ENCODE measurements at places on chromosomes 3 and 15.

DNA sequence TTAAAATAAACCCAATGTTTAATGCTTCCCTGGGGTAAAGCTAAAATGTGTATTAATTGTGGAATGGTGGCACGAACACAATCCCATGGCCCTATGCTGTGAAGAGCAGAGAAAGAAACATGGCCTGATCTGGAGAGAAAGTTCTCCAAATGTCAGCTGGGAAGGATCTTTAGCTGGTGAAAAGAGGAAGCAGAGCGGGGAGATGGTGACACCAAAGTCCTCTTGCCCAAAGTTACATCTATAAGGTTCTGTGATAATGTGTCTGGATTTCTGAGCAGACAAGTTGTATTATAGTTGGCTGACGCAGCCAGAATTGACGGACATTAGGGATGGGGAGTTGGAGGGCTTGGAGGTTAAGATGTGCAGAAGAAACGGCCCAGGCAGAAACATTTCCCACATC, 196.2 kb downstream of the CHST2 start:
- DNase-seq = peak; percentile 19

DNA sequence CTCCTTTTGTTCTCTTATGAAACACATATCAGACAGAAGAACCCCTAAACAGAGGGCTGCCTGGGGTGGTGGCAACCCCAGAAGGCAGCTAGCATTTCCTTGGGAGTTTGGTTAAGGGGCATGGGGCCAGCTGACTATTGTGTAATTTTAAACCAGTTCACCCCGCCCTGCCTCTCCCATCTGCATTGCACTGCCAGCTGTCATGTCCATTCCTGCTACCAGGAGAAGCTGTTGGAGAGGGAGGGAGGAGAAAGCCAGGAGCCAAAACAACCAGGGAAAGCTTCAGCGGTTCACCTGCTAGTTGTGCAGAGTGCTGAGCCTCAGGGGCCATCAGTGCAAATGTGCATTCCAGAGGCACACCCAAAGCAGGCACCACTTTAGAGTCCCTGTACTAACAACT, 47.6 kb upstream of the ATP1B3 start:
- peak; percentile 23 for DNase-seq

DNA sequence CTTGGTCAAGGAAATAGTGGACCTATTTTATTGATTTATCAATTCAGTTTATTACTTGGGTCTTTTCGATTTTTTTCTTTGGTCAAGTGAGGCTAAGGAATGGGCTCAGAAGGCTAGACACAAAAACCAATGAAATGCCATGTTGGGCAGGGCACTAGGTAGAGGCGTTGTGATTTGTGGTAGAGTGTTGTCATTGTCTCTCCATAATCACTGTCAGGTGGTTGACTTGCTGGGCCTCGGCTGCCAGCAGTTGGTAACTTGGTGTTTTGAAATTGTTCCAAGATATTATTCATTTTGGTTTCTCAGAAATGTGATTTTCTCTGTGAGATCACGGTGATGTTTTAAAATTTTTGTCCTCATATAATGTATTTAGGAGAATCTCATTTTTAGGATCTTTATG, 173.6 kb downstream of the KLHL25 start:
- DNase-seq = no peak

GRCh38 chr15:47750030-47750739, 32.9 kb downstream of the SEMA6D start:
- DNase-seq = no peak

GRCh38 chr3:31892916-31893573, 88.0 kb downstream of the OSBPL10 start:
- DNase-seq = no peak

- peak; percentile 66 for DNase-seq
These were observed 156.7 kb upstream of the MEF2A start for GRCh38 chr15:99409097-99409473.

- no peak for DNase-seq
These were observed 4.6 kb downstream of the FBXL22 start for GRCh38 chr15:63601704-63602185.

DNA sequence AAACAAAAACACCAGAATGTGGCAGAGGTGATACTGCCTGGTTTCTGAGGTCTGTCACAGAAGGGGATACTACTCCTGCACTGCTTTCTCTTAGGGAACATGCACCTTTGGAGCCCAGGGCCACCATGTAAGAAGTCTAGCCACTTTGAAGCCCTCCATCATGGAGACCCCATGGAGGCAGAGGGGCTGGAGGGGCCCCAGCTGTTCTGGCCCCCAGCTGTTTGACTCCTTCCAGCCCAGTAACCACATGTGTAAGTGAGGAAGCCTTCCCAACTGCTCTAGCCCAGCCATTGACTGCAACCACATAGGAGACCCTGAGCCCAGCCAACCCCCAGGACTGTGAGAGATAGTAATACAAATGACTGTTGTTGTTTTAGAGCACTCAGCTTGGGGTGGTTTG, 9.0 kb upstream of the IGDCC4 start:
- no peak for DNase-seq

GRCh38 chr3:182117583-182117982, 405.9 kb downstream of the SOX2 start:
- DNase-seq = no peak

- DNase-seq = no peak
These were observed 56.3 kb downstream of the OSBPL10 start for GRCh38 chr3:31924610-31925270.

- no peak for DNase-seq
These were observed 464.4 kb downstream of the FOXP1 start for GRCh38 chr3:71119171-71119570.

DNA sequence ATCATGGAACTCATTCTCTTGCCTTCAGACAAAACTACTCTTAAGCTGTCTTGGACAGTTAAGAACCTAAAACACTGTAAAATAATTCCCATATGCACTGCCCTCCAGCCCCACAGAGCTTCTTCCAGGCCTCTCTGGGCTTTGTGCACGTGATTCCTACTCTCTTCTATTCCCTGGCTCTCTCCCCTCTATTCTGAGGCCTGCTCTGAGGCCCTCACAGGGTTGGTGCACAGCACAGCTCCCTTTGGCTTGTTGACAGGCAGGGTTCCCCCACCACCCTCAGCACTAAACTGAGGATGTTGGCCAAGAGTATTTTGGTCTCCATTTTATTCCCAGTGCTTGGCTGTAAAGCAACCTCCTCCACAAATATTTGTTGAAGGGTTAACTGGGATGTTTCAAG, 13.5 kb downstream of the MRPL46 start:
- no peak for DNase-seq

DNA sequence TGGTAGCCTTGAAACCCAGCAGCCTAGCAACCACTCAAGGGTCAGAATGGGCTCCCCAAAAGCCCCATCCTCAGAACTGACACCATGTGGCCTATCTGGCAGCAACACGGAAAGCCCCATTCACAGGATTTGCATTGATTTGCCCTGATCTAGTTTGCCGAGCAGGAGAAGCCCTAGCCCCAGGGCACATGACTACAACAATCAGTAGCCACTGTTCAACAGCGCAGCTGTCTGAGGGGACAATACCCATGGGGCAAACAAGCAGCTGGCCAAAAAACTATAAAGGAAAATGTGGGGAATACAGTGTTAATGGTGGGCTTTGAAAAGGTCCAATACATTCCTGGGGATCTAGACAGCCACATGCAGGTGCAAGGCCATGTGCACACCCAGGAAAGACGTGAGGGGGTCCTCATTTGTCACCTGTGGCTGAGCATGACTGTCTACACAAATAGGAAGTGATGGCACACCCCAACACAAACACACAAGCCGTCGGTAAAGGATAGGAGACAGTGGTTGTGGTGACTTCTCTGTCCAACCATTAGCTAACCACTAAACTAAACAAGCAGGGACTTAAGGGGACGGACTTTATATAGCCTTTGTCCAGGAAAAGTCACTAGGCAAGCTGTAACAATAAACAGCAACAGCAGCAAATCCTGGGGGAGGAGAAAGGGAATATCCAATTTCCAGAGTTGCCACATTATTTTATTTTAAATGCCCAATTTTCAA, 113.7 kb downstream of the LRIG1 start:
- DNase-seq = no peak

DNA sequence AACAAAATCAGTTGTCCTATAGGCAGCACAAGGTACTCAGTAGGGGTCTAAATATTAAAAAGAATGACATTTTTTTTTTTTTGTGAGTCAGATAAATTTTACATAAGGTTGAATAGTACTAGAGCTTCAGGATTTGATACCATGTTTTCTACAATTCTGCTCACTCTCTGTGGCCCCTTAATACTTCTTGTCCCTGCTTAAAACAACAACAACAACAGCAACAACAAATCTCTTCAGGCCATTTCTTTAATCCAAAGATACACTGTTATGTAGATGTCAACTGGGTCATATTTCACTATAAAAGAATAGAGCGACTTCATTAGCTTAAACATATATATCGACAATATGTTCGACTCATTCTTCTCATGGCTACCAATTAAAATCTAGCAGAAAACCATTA, 3.0 kb downstream of the IL5RA start:
- no peak for DNase-seq

- DNase-seq = peak; percentile 6
These were observed 1077.4 kb downstream of the EPHA3 start for GRCh38 chr3:90184861-90185260.

DNA sequence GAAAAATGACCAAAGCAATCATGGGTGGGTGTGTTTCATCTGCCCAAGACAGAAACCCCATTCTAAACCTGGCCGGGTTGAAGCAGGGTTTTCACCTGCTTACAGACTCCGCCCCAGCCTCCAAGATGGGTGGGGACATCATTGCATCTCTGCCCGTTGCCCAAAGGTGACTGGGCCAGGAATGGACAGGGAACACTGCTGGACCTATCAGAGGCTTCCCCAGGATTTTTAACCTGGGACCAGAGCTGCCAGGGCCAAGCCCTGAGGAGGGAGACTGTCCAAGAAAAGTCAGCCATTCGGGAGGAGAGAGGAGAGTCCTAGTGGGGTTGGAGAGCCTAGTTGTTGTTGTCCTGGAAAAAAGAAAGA, 109.7 kb upstream of the ALDH1A3 start:
- DNase-seq = no peak

DNA sequence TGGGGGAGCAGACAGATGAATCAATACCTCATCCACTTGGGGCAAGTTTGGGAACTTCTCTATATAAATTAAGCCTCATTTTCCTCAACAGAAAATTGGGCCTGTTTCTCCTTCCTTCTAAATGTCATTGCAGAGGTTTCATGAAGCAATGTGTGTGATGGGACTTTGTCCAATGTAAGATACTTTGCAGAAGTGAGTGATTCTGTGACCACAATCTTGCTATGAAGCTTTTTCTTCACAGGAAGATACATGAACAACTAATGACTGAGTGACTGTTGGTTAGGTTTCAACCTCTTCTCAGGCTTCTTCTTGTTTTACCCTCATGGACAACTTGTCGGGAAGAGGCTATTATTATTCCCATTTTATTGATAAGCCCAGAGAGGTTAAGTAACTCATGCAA, 11.0 kb downstream of the TMEM45A start:
- no peak for DNase-seq

GRCh38 chr3:167346171-167346570, 33.9 kb downstream of the ZBBX start:
- DNase-seq = no peak

GRCh38 chr3:99505200-99505599, 133.2 kb upstream of the COL8A1 start:
- DNase-seq = no peak

- no peak for DNase-seq
These were observed 80.8 kb downstream of the RARB start for GRCh38 chr3:25508901-25509300.

DNA sequence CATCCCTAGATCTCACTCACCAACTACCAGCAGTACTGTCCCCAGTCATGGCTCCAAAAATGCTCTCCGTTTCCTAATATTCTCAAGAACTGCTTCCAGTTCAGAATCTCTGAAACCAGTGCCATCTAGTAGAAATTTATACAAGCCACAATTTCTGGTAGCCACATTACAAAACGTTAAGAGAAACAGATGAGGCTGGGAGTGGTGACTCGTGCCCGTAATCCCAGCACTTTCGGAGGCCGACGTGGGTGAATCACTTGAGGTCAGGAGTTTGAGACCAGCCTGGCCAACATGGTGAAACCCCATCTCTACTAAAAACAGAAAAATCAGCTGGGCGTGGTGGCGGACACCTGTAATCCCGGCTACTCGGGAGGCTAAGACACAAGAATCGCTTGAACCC, 78.4 kb upstream of the RAD18 start:
- DNase-seq = no peak

- DNase-seq = no peak
These were observed 260.2 kb upstream of the NAALADL2 start for GRCh38 chr3:174598885-174599439.

GRCh38 chr3:55244247-55244646, 242.9 kb downstream of the WNT5A start:
- DNase-seq = no peak

DNA sequence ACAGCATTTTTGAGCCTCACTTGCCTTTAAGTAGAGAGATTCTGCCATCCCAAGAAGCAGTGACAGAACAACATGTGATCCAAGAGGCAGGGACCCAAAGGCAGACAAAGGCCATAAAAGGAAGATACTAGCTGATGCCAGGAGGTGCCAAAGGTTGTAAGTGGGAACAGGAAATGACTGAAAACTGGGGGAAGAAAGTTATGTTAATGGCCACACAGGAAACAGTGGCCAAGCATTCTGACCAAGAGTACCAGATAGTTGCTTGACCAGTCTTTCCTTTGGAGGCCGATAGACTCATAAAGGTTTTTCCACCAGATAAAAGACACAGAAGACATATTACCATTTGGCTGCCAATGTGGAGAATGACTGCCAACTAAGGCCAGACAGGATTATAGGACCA, 274.5 kb upstream of the PEX5L start:
- no peak for DNase-seq

DNA sequence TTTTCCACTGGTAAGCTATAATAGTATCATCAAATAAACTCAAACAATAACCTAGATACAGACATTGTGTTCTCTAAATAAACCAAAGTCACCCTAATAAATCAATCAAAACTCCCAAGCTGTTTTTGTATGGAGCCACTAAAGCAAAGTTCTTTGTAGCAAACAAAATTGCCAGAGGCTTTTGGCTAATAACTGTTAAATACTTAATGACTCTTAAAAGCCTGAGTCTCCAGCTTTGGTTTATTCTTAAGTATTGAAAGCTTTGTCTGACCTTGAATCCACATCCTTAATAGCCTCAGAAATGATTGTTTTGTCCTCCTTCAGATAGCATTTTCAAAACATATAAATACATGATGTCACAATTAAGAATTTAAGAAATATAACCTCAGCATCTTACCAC, 725.3 kb downstream of the SI start:
- no peak for DNase-seq

GRCh38 chr3:190036631-190037030, 84.1 kb downstream of the P3H2 start:
- no peak for DNase-seq

GRCh38 chr3:38720465-38720864, 71.0 kb upstream of the SCN5A start:
- DNase-seq = no peak

GRCh38 chr15:63306492-63307073, 29.2 kb downstream of the APH1B start:
- no peak for DNase-seq
